ENCODE measurements at places on chromosomes 4 and X.

- no peak for DNase-seq
Measured at GRCh38 chr4:88897752-88898151, 159.2 kb downstream of the FAM13A start.

- DNase-seq = no peak
Measured at GRCh38 chr4:150336676-150337412, 245.1 kb upstream of the MAB21L2 start.

- no peak for DNase-seq
Measured at GRCh38 chr4:81804849-81805248, 333.1 kb upstream of the RASGEF1B start.

- no peak for DNase-seq
Measured at GRCh38 chr4:140097572-140097971, 56.4 kb downstream of the MAML3 start.

- peak; percentile 25 for DNase-seq
Measured at GRCh38 chr4:183610033-183610432, 49.0 kb downstream of the RWDD4 start.

DNA sequence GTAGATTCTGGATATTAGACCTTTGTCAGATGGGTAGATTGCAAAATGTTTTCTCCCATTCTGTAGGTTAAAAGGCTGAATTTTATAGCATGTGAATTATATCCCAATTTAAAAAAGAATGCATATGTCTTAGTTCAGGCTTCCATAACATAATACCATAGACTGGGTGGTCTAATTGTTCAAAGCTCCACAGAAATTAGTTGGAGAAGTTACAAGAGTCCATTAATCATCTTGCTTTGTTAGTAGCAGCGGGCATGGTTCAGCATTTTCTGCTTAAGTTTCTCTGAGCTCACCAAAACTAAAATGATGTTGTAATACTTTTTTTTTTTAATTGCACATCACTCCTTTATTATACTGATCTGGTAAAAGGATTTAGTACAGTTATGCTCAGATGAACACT is 1.8 kb downstream of the PGAM4 start:
- no peak for DNase-seq

GRCh38 chr4:82519072-82519471 is 42.7 kb downstream of the TMEM150C start:
- peak; percentile 10 for DNase-seq

DNA sequence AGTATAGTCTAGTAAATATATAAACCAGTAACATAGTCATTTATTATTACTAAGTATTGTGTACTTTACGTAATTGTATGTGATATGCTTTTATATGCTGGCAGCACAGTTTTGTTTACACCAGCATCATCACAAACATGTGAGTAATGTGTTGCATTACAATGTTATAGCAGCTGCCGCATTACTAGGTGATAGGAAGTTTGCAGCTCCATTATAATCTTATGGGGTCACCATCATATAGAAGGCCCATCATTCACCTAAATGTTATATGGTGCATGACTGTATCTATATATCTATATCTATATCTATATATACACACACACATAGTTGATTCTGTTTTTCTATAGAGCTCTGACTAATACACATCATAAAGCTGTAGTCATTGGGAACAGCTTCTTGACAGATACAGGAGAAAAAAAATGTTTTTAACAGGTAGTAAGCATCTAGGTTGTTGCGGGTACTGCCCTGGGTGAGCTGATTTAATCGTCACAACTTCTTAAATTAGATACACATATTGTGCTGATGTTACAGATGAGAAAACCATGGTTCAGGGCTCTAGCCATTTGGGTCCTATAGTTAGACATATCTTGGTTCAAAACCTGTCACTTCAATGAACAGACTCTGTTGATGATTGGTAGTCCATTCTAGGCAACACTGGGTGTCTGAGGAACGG is 77.9 kb downstream of the CLNK start:
- no peak for DNase-seq

- DNase-seq = no peak
Measured at GRCh38 chrX:133746593-133746992, 238.8 kb downstream of the GPC3 start.

DNA sequence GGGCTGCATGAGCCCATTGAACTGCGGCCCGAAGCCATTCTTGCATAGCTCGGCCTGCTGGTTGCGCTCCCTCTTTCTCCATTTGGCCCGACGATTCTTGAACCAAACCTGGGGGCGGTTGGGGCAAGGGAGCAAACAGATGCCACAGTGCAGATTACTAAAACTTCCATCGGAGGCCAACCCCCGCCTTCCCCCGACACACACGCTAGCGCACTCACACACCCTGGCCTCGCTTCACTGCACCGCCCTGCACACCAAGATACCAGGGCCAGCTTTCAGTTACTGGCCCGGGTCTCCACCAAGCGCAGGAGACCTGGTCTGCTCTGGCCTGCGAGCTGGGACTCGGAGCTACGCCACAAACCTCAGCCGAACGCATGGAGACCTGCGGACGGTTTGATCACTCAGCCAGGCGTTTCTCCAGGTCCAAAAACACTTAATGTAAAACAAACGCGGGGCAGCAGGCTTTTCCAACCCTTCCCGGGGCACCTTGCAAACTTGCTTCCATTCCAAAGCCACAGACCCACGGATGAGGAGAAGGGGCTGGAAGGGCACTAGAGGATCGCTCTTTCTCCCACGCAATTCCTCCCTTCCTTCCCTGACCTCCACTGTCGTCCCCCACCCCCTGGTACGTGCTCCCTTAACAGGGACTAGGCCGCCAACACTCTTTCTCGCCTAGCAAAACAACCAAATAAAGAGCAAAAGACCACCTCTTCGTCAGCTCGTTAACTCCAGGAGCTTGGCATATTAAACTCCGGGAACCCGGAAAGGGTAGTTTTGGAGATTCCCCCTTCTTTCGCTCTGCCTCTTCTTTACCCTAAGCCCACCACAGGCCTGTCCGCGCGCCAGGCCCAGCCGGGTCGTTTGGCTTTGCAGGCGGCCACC is 4.1 kb downstream of the PITX2 start:
- DNase-seq = peak; percentile 67

DNA sequence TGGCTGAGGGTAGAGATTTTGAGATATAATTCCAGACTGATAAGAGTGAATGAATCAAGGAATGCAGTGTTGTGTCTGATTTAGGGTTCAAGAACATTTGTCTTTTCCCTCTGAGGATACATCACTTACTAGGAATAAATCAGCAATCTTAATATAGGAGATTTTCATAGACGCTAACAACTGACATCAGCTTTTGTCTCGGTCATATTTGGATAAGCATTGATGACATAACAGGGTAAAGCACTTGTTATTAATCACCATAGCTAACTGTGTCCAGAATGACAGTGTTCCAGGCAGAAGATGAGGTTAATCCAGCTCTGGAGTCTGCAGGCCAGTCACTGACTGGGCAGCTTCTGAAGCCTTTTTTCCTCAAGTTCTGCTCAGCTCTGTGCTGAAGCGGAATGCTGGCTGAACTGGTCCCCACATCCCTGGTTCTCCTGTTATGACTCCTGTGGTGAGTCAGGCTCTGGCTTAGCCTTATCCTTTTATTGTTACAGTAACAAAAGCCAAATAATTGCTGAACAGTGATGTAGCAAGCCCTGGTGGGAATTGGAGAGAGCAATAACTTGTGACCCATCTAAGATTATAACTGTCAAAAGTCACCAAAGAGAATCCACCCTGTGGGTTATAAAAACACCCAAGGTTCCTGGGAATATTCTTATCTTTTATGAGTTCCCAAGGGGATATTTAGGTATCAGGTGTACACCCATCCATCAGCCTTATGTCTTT is 41.8 kb downstream of the FNIP2 start:
- peak; percentile 89 for DNase-seq

GRCh38 chr4:13527981-13528820 is 16.1 kb downstream of the NKX3-2 start:
- DNase-seq = no peak

- DNase-seq = no peak
Measured at GRCh38 chr4:86631166-86631565, 37.1 kb downstream of the PTPN13 start.

- DNase-seq = no peak
Measured at GRCh38 chrX:72051589-72051988, 80.1 kb downstream of the RTL5 start.

DNA sequence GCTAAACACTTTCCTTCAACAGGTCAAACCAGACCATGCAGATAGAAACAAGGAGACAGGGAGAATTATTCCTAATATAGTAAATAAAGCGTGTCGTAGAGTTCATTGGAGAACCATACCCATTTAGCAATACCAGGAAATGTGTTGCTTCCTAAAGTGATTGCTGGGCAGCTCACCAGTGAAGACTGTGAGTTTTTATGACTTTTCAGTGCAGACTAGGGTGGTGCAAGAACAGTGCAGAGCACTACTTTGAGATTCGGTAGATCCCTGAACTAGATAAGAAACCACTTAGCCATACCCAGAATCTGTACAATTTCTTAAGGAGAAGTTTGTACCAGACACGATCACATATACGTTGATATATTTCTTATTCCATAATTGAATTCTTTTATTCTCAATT is 87.4 kb downstream of the EMCN start:
- DNase-seq = no peak

DNA sequence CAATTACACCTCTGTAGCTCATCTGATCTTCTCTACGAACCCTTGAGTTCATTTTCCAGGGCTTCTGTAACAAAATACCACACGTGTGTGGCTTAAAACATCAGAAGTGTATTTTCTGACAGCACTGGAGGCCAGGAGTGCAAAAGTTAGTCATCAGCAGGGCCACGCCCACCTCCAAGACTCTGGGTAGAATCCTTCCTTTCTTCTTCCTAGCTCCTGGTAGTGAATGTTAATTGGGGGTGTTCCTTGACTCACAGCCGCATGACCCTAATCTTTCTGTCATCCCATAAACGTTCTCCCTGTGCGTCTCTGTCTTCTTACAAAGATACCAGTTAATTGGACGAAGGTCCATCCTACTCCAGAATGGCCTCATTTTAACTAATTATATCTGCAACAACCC is 115.0 kb downstream of the TRIML1 start:
- no peak for DNase-seq

DNA sequence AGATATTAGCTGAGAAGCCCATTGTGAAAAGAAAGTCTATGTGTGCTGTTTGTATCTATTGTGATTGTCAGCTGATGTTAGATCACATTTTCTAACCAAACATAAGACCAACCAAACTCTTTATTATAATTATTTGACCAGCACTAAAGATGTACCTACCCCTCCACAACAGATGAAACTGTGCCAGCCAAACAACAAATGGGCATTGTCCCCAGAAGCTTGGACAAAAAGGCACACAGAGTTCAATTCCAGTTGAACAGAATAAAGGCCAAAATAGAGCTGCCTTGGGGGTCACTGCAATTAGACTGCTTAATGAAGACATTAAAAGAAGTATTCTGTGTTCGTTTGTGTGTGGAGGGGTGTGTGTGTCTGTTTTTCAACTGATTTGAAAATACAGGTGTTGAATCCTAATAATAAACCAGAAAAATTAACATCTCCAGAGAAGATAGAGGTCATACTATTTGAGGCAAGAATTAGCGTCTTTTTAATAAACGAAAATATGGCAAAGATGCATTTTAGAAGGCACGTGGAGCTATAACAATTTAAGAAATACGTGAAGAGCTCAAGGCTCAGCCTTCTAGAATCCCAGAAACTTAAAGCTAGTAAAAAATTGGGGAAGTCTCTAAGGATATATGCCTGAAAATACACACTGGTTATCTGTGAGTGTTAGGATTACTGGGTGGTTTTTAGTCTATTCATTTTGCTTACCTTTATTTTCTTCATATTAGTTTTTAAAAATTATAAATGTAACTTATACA is 2.2 kb downstream of the SPP1 start:
- DNase-seq = no peak

- no peak for DNase-seq
Measured at GRCh38 chr4:111930659-111931058, 214.6 kb upstream of the FAM241A start.

DNA sequence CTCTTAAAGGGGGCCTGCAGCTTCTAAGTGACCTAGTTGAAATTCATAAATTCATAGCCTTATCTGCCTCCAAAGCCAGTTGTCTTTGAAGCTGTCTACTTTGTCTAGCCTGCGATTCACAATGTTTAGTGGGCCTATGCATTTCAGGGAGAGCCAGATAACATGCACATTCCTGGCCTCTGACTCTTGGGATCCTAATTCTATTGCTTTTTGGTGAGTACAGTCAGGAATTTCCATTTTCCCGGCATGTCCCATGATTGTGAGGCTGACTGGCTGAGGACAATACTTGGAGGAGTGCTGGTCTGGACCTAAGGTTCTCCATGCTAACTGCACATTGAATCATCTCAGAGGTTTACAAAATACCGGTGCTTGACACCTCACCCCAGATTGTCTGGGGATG is 155.0 kb downstream of the MSL3 start:
- DNase-seq = peak; percentile 68

GRCh38 chr4:109833756-109834155 is 6.0 kb downstream of the RRH start:
- DNase-seq = no peak

DNA sequence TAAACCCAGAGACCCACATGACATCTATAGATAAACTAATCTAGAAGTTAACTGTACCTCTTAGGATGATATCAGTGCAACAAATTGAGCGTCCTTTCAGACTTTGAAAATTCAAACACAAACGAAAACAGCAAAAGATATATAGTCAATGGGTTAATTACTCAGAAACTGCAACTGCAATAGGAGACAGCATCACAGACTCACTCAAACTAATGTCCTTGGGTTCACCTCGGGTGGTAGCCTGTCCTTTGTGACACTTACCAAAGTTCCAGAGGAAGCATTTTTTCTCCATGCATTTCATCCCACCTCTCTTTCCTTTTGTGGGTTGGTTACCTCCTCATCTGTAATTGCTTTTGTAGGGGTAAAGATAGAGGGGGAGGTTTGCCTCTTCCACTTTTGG is 9.7 kb downstream of the GC start:
- no peak for DNase-seq

DNA sequence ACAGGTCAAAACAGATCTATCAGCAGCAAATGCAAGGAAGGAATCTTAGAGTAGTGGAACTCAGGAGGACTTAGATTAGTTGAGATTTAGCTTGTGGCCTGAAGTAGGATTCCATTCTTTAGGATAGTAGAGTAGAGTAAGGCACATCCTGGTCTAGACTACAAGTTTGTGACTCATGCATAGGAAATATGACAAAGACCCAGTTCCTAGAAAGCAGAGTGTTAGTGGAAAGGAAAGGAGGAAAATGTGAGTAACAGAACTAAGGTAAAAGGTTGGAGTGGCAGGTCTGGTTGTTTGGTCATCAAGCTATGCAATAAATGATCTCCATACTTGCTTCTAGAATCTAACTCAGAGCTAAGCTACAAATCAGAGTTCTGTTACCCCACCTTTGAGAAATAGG is 595.0 kb downstream of the ACTRT1 start:
- DNase-seq = no peak

- no peak for DNase-seq
Measured at GRCh38 chr4:80336582-80336981, 1.1 kb downstream of the CFAP299 start.

- DNase-seq = peak; percentile 19
Measured at GRCh38 chr4:123284168-123284567, 112.4 kb upstream of the SPRY1 start.

GRCh38 chr4:1517592-1518411 is 111.6 kb upstream of the NKX1-1 start:
- no peak for DNase-seq

GRCh38 chr4:85854546-85854945 is 379.6 kb downstream of the ARHGAP24 start:
- DNase-seq = no peak

Data from umbilical cord (tissue), 2 donors.